ENCODE measurements at places on chromosomes 6 and 20.

DNA sequence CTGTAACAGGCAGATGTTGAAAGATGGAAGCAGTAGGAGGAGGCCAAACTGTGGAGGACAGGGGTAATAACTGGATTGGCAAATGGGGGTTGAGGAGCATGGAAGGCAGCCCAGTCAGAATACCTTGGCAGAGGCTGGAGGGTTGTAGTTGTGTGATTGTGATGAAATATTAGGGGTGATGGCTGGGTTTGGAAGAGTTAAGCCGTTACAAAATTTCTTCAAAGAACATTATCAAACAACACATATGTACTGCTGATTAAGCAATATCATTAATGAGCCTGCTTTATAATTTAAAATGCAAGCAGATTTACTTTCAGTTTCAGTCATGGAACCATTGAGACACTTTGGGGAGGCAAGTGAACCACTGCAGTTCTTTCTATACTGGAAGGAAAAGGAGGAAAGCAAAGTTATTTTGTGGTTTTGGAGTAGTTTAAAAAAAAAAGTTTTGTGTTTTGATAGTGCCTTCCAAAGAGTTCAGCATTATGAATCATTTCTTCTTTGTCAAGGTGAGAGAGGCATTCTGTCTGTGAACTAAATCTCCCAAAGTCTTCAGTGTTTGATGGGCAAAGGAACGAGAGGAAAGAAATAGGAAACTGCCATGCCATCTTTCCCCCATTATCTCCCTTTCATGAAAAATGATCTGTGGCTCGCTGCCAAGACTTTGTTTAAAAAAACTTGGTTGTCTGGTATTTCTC lies 20.7 kb downstream of the FOXO3 start:
- no peak for DNase-seq

DNA sequence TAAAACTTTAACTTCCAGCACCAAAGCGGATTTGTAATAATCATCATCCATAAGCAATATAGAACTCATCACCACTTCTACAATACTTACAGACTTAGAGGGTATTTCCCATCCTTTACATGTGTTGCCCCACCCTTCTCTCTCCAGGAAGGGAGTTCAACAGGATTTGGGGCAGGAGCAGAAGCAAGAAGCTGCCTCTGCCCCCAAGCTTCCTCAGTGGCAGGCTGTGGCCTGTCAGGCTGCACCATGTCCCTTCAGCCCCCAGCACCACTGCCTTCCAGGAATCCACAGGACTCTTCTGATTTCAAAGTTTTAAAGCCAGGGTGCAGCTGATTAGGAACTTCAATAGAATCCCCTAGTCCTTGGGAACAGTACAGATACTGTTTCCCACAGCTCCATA lies 36.7 kb upstream of the MCM9 start:
- DNase-seq = no peak

DNA sequence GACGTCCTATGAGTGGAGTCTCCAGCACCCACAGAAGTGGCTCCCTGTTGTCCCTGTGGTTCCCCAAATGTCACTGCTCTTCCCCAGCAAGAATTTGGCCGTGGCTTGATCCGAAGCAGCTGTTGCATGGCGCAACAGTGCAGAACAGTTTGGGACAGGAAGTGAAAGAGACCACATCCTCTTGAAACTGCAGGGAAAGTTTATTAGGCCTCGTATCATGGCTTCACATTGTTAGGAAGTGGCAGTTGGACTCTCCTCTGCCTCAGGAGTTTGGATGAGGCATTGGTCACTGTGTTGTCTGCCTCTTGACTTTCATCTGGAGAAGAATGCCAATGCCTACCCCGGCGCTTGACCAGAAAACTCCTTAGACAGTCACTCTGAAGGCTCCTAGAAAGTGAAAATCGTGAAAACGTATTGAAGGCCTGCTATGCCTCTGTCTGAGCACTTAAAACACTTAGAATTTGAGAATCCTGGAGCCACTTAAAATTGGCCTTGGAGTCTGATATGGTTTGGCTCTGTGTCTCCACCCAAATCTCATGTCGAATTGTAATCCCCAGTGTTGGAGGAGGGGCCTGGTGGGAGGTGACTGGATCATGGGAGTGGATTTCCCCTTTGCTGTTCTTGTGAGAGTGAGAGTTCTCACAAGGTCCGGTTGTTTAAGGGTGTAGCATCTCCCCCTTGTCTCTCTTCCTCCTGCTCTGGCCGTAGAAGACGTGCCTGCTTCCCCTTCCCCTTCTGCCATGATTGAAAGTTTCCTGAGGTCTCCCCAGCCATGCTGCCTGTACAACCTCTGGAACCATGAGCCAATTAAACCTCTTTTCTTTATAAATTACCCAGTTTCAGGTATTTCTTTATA lies 334.9 kb upstream of the JARID2 start:
- peak; percentile 64 for DNase-seq

DNA sequence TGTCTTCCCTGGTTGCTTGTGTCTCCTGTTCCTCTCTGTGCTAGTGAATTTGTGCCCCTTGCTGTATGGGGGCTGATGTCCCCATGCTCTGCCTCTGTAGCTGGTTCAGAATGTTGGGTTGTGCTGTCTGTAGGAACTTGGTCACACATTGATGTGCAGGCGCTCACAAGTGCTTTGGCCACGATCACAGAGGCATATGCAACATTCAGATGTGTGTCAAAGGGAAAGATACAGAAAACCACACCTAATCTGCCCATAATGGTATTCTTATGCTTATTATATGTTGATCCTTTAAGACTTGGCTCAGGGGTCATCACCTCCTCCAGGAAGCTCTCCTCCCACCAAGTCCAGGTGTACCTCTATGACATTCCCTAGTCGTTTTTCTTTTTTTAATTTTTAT lies 17.1 kb upstream of the DHX35 start:
- no peak for DNase-seq

All from GM10248 (cell line).